Naive thymus-derived CD4-positive, alpha-beta T cell (primary cell): ENCODE measurements at places on chromosomes 7 and 10. TPM values are rescaled to one million over a fixed set of nuclear protein-coding genes. Genes with fewer than 3 reads are reported as not detected.

DNA sequence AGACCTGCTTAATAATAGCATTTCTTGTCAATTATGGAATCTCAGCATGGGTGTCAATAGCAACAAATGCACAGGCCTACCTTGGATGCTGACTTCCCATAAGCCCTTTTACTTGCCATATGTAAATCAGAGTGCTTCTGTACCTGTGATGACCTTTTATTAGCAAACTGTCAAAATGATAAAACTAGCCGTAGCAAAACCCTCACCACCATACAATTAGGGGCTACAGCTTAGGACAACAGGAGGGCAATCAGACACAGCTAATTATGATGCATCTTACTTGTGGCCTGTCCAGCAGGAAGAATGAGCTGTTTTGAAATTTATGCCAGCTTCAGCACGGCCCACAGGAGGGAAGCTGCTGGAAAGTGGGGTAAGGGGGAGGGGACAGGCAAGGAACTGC, 201.6 kb downstream of the TAX1BP1 start:
- H3K27ac ChIP-seq, result no peak overlapping the region
- no peaks in the 10 kb centered on the region for H3K36me3 ChIP-seq
- H3K27me3 ChIP-seq, result no peaks in the 10 kb centered on the region
- no peak for DNase-seq
- no peak overlapping the region for H3K4me3 ChIP-seq
- no peaks in the 10 kb centered on the region for H3K4me1 ChIP-seq

GRCh38 chr7:44960011-44960580, 18.7 kb downstream of the MYO1G start:
- H3K4me1 ChIP-seq, result no peaks in the 10 kb centered on the region
- DNase-seq, result no peak
- H3K36me3 ChIP-seq, result no peaks in the 10 kb centered on the region
- H3K27ac ChIP-seq, result peak overlapping the region; percentile 57
- H3K27me3 ChIP-seq, result no peaks in the 10 kb centered on the region

- no peaks in the 10 kb centered on the region for H3K36me3 ChIP-seq
- H3K4me1 ChIP-seq, result no peaks in the 10 kb centered on the region
- no peak overlapping the region for H3K27ac ChIP-seq
- no peaks in the 10 kb centered on the region for H3K27me3 ChIP-seq
Measured at GRCh38 chr7:17584822-17585221, 286.4 kb downstream of the AHR start.

GRCh38 chr7:149773446-149774236, at the start of gene ZNF467:
ZNF467 (minus strand) TSS chr7:149773588; CDS start chr7:149771032, 2,556 bp downstream.
- peak within 1 kb of the TSS; percentile 45 for H3K27ac ChIP-seq
- H3K27me3 ChIP-seq, result no peaks in the 10 kb centered on the region
- no peaks in the 10 kb centered on the region for H3K36me3 ChIP-seq
- H3K4me1 ChIP-seq, result peaks cover 5% of the 10 kb centered on the region
- peak within 1 kb of the TSS; percentile 48 for H3K4me3 ChIP-seq

GRCh38 chr10:103416436-103417147, 20.2 kb downstream of the PDCD11 start:
- H3K36me3 ChIP-seq, result peaks cover 96% of the 10 kb centered on the region
- no peak overlapping the region for H3K27ac ChIP-seq

The PTF1A gene
- total RNA-seq, result not detected in 2 replicates
